K562 (cell line): ENCODE measurements at places on chromosomes 16 and 17. TPM values are rescaled to one million over a fixed set of nuclear protein-coding genes. Genes with fewer than 3 reads are reported as not detected.

DNA sequence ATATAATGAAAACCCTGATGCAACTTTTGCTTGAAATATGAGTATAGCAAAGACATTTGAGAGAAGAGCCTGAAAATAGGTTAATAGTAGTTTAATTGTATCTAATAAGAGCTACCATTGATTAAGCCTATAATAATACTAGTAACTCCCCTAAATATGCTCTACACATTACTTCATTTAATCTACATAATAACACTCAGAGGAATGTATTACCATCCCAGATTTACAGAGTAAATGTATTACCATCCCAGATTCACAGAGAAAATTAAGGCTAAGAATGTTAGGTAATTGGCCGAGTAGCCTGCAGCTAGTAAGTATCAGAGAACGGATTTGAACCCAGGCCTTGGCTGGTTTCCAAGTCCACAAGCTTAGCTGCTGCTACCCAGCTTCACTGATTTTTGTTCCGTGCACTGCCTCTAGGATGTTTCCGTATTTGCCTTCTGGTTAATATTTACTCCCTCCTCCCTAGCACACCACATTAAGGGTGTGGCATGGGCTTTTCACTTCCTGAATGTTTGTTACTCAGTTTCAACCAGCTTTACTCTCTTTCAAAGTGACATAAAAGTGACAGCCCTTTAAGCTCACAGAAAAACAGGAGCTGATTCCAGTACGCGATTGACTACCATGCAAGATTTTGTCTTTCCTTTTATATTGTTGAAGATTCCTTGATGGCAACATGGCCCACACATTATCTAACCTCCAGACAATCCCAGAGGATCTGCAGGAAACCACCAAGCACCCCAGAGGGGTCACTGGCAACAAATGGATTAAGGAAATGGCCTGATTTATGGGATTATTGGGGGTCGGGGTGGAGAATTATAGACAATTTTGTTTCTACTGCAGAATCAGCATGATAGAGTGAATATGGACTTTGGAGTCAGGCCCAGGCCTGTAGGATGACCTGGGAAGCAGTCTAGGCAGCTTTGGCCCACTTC is 26.7 kb upstream of the TOX3 start:
- no peaks in the 10 kb centered on the region for H3K36me3 ChIP-seq
- no peaks in the 10 kb centered on the region for H3K27me3 ChIP-seq
- no peaks in the 10 kb centered on the region for H3K4me1 ChIP-seq
- no peak overlapping the region for H3K27ac ChIP-seq
- no peak for DNase-seq

DNA sequence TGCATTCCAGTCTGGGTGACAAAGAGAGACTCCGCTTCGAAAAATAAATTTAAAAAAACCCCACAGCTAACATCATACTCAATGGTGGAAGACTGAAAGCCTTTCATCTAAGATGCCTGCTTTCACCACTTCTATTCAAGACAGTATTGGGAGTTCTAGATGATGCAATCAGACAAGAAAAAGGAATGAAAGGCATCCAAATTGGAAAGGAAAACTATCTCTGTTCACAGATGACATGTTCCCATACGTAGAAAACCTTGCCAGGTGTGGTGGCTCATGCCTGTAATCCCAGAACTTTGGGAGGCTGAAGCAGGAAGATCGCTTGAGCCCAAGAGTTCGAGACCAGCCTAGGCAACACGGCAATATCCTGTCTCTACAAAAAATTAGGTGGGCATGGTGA is 31.1 kb downstream of the RANBP10 start:
- H3K27ac ChIP-seq: no peak overlapping the region
- DNase-seq: no peak
- peaks cover 16% of the 10 kb centered on the region; the same call in 2 of the 3 replicates for H3K36me3 ChIP-seq
- H3K4me1 ChIP-seq: peaks cover 15% of the 10 kb centered on the region

DNA sequence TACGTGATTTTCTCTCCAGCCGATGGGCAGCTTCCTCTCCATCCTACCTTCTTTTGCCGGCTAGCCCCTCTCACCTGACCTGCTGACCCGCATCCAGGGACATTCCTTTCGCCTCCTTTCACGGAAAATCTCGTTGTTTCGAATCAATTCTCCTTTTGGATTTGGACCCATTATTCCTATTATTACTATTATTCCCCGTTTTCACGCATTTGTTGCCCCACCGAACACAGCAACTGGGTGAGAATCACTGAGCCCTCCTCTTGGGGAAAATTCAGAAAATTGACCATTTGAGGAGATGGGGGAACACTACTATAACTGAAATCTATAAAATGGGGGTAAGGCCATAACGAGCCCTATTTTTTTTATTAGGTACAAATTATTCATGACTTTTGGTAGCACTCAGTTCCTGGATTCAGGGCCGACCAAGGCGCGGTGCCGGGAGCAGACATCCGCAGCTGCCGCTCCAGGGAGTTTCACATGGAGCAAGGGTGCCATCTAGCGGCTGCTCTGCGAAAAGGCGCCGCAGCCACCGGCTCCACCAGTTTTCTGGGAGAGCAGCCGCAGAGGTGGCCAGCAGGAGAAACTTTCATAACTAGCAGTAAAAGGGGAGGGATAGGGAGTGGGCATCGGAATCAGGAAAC is 3.3 kb upstream of the HOXB8 start:
- H3K27ac ChIP-seq: no peak overlapping the region; the same call in 2 of the 3 replicates
- H3K4me1 ChIP-seq: peaks cover 44% of the 10 kb centered on the region; the same call in 2 of the 3 replicates
- H3K4me3 ChIP-seq: peak overlapping the region; percentile 39
- H3K27me3 ChIP-seq: no peaks in the 10 kb centered on the region
- peaks cover 41% of the 10 kb centered on the region for H3K36me3 ChIP-seq
- DNase-seq: peak; percentile 86

DNA sequence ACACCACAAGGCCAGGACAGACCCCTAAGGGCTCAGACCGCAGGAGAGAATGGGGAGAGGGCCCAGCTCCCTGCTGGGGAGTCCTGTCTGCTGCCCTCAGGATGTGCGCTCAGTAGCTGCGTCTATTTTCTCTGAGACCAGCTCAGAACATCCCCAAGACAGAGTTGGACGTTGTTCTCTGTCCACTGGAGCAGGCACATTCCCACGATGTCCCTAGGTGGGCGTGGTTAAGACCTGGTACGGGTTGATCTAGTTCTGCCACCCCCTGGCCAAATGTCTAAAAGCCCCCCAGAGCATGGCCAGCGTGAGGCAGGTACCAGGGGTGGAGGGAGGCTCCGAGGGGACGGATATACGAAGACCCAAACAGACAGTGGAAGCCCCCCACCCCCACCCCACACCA is 842 bp upstream of the CALB2 start:
- peak; percentile 11 for DNase-seq
- no peak overlapping the region for H3K27ac ChIP-seq
- H3K27me3 ChIP-seq: peaks cover 26% of the 10 kb centered on the region; the same call in 1 of the 2 replicates
- no peak overlapping the region for H3K4me3 ChIP-seq
- peaks cover 9% of the 10 kb centered on the region; the same call in 2 of the 3 replicates for H3K4me1 ChIP-seq
- no peaks in the 10 kb centered on the region for H3K36me3 ChIP-seq

Gene BCAR1
- total RNA-seq: 25.6 and 26.3 TPM in 2 replicates

Gene IL21R
- total RNA-seq: 0.29 and 0.51 TPM in 2 replicates

Gene SLC38A8
- total RNA-seq: not detected in 2 replicates
